ENCODE measurements at places on chromosomes 11 and 22.

- no peak for DNase-seq
Observed at GRCh38 chr11:62055970-62056369, 67.8 kb upstream of the INCENP start.

DNA sequence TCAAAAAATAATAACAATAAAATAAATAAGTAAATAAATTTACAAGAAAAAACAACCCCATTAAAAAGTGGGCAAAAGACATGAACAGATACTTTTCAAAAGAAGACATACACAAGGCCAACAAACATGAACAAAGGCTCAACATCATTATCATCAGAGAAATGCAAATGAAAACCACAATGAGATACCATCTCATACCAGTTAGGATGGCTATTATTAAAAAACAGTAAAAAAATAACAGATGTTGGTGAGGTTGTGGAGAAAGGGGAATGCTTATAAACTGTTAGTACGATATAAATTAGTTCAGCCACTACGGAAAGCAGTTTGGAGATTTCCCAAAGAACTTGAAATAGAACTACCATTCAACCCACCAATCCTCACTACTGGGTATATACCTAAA lies 44.6 kb downstream of the PRCP start:
- DNase-seq: no peak

DNA sequence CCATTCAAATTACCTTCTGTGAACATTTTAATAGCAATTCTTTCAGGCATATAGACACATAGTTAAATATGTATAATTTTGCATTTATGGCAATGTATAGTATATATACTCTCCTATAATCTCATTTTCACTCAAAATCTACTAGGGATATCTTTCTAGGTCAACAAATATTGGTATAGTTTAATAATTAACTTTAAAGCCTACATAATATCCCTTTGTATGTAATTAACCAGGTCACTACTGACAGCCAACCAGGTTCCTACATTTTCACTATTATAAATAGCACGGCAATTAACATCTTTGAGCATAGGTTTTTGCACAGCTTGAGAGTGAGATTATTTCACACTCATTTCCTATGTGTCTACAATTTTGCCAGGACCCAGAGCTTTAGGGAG lies 15.8 kb downstream of the OR2AG2 start:
- DNase-seq: no peak

GRCh38 chr11:1654388-1655167 lies 25.0 kb downstream of the KRTAP5-5 start:
- no peak for DNase-seq

- DNase-seq: no peak
Observed at GRCh38 chr22:30860176-30861105, 108.1 kb downstream of the MORC2 start.

DNA sequence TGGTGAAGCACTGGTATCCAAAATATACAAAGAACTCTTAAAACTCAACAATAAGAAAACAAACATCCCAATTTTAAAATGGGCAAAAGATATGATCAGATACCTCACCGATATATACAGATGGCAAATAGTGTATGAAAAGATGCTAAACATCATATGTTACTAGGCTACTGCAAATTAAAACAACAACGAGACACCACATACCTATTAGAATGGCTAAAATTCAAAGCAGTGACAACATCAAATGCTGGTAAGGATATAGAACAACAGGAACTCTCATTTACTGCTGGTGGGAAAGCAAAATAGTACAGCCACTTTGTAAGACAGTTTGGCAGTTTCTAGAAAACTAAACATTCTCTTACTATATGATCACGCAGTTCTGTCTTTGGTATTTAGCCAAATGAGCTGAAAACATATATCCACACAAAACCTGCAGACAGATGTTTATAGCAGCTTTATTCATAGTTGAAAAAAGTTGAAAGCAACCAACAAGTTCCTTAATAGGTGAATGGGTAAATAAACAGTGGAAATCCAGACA lies 38.5 kb downstream of the SIK3 start:
- DNase-seq: no peak

GRCh38 chr11:63937713-63938478 lies 906 bp upstream of the NAA40 start:
- no peak for DNase-seq

DNA sequence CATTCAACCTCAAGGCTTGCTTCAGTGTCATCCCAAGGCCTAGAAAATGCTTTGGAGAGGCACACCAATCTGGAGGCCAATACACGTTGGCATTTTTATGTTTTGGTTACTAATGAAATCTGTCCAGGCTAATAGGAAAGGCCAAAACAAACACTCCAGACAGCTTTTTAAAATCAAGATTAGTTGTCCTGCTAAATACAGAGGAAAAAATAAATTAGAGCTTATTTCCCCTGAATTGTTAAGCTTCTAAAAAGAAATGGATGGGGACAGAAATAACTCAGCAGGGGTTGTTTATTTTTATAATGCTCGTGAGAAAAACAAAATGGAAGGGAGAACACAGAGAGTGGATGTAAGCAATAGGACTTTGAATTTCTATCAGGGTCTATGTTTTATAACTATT lies 438.5 kb upstream of the LRRC4C start:
- no peak for DNase-seq

GRCh38 chr11:130078080-130078479 lies 8.4 kb downstream of the APLP2 start:
- DNase-seq: no peak

- no peak for DNase-seq
Observed at GRCh38 chr22:17612057-17612456, 16.5 kb downstream of the ATP6V1E1 start.

GRCh38 chr11:76605338-76606074 lies 65.0 kb downstream of the LRRC32 start:
- no peak for DNase-seq

DNA sequence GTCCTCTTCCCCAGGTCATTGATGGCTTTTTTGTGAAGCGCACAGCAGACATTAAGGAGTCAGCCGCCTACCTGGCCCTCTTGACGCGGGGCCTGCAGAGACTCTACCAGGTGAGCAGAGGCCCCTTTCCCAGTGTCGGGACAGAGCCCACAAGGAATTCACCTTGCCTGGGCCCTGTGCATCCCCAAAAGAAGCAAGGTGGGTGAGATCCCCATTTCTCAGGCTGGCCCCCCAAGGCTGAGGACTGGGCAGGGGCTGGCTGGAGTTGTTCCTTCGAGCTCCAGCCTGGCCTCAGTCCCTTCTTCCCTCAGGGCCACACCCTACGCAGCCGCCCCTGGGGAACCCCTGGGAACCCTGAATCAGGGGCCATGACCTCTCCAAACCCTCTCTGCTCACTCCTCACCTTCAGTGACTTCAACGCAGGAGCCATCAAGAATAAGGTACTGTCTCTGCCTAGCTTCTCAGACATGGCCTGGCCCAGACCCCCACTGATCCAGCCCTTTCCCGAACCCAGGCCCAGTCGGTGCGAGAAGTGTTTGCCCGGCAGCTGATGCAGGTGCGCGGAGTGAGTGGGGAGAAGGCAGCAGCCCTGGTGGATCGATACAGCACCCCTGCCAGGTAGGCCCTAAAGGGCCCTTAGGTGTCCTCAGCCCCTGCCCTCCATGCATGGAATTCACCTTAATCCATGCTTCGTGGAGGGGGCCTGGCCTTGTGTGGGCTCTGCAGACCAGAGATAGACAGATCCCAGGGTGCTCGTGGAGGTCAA lies 4.7 kb downstream of the MUS81 start:
- no peak for DNase-seq

DNA sequence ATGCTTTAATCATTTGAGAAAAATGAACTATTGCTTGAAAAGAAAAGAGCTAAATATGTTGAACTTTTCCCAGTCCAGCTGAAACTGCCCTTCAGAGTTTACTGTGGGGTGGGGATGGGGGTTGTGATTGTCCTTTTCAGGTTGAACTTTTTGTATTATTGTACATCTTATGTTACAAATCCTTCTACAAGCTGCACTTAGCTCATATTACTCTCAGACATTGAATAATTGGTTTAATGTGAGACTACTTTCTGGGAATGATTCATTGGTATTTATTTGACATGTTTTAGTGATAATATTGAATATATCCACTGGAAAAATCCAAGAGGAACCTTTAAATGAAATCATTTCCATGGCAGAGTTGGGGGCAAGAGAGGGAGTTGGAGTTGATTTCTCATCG lies 84.9 kb downstream of the ATXN10 start:
- DNase-seq: no peak

DNA sequence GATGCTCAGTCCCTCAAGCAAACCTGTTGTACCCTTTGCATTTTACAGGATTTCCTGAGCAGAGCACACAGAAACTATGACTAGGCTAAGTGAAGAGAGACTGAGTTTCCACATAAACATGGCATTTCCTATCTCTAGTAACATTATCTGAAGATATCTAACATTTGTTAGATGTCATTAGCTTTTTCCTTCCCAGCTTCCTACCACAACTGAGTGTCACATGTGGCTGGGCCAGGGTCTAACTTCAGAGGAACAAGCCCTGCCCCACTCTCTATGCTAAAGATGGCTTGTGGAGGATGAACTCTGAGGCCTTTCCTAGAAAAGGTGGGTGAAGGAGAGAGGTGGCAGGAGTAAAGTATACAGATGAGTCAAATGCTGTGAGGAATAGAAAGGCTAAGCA lies 16.5 kb downstream of the C22orf42 start:
- no peak for DNase-seq

- no peak for DNase-seq
Observed at GRCh38 chr11:1444321-1444720, 42.3 kb downstream of the MOB2 start.

GRCh38 chr22:33272180-33272579 lies 214.0 kb upstream of the SYN3 start:
- DNase-seq: no peak

DNA sequence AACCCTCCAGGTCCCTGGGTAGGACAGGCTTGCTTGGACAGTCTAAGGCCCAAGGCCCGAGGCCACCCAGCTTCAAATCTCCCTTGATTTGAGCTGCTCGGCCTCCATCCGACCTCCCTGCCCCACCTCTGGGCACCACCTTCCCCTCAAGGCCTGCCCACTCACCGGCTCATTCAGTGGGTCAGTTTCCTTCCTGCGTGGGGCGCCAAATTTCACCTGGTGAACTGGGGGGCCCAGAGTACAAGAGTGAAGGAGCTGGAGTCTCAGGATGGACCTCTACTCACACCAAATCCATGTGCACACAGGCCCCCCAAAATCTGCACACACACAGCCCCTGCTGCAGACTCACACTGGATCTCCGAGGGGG lies 3.8 kb downstream of the MAP4K2 start:
- DNase-seq: no peak

All from GM18507 (cell line).